ENCODE measurements at places on chromosomes 5 and 9.
A peak's percentile ranks its signal among the peaks of the same experiment; 100 is the strongest.

GRCh38 chr5:38695021-38695958 is 138.8 kb upstream of the LIFR start:
- no peak for DNase-seq

GRCh38 chr9:34463098-34463900 is 4.7 kb downstream of the DNAI1 start:
- DNase-seq: peak; percentile 74

- DNase-seq: no peak
These were observed 5.0 kb upstream of the RNF44 start for GRCh38 chr5:176542135-176542595.

- DNase-seq: no peak
These were observed 312 bp downstream of the SET start for GRCh38 chr9:128689293-128689774.

DNA sequence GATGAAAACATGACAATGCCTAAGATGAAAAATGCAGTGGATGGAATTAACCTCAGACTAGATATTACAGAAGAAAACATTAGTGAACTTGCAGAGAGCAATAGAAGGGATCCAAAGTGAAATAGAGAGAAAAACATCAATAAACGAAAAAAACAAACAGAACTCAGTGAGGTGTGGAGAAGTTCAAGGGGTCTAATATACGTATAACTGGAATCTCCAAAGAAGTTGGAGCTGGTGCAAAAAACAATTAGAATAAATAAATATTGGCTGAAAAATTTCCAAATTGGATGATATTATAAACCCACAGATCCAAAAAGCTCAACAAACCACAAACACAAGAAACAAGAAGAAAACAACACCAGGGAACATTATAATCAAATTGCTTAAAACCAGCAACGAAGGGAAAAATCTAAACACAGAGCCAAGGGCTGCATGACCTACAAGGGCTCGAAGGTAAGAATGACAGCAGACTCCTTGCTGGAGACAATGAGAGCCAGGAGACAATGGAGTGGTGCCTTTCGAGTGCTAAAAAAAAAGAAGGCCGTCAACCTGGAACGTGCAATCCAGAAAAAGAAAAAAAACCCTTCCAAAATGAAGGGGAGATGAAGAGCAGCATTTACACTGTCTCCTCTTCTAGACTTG is 11.8 kb downstream of the FAM163B start:
- DNase-seq: no peak

DNA sequence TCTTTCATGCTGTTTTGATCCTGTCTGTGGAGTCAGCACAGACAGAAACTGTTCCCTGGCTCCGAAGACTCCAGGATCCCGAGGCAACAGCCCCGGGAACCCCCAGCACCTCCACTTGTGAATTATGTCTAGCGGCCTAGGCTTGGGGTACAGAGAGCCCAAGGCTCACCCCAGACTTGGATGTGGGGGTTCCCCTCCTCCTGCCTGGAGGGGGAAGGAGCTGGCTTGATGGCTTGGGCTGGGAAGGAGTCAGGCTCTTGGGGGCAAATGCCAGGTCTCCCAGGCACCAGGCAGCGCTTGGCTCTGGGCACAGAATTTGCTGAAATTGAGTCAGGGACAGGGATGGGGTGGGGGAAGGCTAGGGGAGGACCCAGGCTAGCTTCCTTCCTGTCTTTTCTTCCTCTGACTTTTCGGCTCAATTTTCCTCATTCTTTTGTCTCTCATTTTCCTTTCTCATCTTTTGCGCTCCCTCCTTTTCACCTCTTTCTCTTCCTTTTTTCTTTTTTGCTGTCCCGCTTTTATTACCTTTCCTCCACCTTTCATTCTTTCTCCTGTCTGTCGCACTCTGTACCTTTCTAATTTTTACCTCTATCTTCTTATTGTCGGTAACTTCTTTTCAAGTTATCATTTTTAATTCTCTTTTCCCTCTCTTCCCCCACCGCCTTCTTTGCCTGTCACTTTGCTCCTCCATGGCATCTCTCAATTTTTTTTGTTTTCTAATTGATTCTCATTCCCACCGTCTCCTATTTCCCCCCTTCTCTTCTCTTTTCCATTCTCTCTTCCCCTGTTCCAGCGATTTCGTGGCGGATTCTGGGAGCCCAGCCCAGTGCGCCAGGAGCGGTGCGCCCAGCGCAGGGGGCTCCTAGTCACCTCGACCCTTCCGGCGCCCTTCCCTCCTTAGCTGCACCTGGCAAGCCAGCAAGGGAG is 10.5 kb downstream of the MSX2 start:
- DNase-seq: no peak

DNA sequence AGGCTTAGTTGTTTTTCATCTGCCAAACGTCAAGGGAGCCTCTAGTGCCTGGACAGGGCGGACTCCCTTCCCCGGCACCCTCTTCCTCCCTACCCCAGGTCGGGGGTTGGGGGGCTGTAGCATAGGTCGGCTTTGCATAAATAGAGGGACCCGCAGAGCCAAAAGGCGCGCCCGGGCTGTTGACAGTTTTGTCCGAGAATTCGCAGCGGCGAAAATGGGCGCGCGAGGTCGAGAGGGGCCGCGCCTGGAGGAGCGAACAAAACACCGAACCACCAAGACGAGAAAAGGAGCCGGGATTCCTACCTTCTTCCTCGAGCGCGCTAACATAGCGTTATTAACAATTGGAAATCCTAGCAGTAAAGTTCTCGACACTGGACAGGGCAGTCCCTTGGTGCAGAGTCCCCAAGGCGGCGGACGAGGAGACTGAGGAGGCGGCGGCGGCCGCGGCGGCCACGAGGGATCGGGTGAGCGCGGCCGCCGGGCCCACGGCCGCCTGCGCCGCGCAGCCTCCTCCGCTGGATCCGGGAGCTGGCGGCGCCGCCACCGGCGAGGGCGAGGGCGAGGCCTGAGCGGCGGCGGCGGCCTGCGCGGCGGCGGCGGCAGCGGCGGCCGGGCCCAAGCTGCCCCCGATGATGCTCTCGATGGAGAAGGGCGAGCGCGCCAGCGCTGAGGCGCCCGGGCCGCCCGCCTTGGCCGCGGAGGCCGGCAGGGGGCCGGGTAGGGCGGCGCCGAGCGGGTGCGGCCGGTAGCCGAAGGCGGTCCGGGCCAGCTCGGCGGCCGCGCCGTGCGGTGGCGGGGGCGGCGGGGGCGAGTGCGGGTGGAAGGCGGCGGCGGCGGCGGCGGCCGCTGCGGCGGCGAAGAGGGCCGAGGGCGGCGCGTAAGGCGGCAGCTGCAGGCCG is 1.7 kb downstream of the FOXD1 start:
- no peak for DNase-seq

- DNase-seq: no peak
These were observed 188.8 kb upstream of the GLRA1 start for GRCh38 chr5:152113401-152113800.

DNA sequence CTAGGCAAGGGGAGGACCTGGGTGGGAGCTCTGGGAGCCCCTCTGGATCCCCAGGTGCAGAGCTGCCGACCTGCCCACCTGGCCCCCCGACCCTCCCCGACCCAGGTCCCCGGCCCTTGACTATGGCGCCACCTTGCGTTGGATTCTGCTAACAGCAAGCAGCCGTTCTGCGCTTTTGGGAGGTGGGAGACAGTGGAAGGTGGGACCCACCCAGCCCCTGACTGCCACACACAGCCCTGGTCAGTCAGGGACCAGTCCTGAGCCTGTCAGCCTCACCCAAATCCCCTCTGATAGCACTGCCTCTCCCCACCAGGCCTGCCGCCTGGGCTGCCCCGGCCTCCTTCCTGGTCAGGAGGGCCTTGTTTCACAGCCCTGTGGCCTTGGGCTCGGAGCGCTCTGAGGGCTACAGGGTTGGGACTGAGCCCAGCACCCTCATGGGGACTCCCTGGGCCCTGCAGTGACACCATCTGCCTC is 77.9 kb downstream of the HMCN2 start:
- no peak for DNase-seq

- peak; percentile 39 for DNase-seq
These were observed 21.1 kb downstream of the VCP start for GRCh38 chr9:35051069-35051967.

DNA sequence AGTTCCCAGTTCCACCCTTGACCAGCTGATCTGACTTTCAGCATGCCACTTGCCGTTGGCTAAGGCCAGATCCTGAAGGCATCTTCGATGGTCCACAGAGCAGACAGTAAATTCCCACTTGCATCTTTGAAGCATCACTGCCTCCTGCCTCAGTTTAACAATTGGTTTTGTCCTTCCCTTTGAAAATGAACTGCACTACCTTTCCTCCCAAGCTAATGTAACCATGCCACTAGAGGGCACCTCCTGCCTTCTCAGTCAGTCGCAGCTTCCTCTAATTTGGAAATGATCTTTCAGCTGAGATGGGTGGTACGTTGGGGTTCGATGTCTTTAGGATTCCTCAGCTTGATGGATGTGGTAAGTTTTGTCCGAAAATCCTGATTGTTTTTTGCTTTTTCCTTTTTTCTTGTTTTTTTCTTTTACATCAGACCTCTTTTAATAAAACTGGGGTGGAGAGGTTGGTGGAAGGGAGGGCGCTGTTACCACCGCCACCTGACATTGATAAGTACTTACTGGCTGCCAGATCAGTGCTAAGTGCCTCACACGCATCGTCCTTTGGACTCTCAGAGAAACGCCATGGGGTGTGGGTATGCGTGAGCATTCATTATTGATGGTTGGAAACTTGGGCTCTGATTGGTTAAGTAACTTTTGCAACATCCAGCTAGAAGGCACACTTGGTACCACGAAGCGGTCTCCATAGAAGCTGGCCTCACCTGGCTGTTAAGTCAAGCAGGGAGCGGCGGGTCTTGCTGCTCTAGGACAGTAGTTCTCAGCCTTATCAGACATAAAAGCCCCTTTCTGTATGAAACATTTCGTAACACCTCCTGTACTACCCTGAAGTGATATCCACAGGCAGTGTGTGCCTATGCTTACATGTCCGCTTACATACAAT is 16.9 kb downstream of the PTTG1 start:
- DNase-seq: peak; percentile 55

DNA sequence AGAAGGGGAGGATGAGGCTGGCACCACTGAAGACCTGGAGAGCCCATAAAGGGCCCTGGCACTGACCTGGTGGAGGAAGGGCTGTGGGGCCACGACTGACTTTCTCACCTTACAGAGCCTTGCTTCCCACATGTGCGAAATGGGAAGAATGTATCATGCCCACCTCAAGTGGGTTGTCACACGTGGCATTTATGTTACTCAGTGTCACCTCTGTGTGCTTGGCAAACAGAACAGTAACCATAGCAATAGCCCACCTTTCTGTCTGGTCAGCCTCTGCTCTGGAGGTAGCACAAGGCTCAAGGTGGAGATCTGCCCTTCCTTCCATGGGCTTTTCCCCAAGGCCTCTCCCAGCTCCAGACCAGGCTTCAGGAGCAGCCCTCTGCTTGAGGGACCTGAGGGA is 16.7 kb downstream of the TCF7 start:
- no peak for DNase-seq

GRCh38 chr5:116747881-116748280 is 173.3 kb upstream of the SEMA6A start:
- no peak for DNase-seq

DNA sequence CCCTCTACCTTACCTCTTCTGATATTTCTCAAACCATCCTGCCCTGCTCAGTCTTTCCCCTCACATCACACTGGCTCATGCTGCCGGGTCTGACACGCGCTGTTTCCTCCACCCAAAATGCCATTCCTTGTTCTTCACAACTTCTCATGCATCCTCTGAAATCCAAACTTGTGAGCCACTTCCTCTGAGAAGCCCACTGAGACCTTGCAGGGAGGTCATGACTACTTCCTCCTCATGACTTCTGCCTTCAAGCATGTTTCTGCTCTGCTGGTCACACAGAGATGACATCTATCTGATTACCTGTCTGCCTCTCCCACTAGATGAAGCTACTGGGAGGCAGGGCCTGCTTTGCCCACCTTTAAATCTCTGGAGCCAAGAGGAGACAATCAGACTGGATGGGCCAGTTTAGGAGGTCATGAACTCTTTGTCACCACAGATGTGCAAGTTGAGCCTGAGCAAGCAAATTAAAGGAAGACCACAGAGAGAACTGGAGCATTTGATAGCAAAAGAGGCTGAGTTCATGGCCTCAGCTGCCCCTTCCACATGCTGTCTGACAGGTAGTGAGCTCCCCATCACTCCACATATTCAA is 119.8 kb upstream of the TBC1D2 start:
- peak; percentile 85 for DNase-seq

GRCh38 chr5:61620699-61621182 is 288.7 kb downstream of the ZSWIM6 start:
- no peak for DNase-seq

DNA sequence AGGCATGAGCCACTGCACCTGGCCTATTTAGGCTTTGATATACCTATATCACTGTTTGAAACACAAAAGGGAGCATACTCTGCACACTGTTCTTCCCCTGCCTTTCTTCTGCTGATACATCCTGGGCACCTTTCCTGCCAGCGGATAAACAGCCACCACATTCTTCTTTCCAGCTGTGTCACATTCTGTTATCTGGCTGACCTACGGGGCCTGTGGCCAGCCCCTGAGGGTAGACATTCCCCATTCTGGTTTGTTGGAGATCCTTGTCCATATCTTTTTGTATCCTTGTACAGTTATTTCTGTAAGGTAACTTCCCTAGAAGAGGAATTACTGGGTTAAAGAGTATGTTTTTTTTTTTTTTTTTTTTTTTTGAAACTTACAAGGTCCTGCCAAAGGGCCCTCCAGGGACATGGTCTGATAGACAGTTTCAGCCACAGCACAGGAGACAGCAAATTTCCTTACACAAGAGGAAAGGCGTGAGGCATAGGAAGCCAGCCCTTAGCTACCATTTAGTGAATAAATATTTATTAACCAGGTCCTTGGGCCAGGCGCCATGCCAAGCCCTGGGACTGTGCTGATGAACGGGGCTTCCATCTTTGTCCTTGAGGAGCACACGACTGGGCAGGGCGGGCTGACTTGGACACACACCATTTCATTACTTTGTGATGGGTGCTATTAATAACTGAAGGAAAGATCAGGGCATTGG is 57.8 kb downstream of the ERGIC1 start:
- no peak for DNase-seq

GRCh38 chr9:131672451-131672850 is 67.4 kb downstream of the RAPGEF1 start:
- DNase-seq: no peak

DNA sequence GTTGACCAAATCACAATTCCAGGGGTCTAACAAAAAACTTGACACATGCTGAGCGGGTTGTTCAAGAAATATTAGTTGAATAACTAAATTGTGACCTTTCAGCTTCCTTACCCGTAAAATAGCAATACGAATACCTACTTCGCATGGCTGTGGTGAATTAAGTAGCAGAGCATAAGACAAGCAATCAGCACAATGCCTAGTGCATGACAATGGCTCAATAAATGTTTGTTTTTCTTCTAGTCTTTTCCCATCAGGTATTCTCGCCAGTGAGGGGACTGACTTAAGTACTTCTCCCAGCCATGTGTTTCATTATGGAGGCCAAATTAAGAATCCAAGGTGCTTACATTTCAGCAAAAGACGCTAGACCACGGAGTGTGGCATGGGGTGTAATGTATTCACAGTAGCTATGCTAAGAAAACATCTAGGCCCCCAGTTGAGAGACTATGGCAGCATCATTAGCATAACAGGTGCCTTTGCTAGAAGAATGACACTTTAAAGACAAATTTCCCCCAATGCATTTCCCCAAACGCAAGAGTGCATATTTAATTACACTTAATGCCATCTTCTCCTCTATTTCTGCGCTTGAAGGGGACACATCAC is 145.9 kb downstream of the ASTN2 start:
- DNase-seq: no peak

- no peak for DNase-seq
These were observed 1.9 kb downstream of the LMNB1 start for GRCh38 chr5:126778675-126779403.

GRCh38 chr5:170152767-170153166 is 47.1 kb downstream of the FOXI1 start:
- DNase-seq: no peak
